ENCODE measurements at places on chromosomes 13 and 19.

- no peak for DNase-seq
Measured at GRCh38 chr13:33730619-33731018, 87.3 kb upstream of the RFC3 start.

DNA sequence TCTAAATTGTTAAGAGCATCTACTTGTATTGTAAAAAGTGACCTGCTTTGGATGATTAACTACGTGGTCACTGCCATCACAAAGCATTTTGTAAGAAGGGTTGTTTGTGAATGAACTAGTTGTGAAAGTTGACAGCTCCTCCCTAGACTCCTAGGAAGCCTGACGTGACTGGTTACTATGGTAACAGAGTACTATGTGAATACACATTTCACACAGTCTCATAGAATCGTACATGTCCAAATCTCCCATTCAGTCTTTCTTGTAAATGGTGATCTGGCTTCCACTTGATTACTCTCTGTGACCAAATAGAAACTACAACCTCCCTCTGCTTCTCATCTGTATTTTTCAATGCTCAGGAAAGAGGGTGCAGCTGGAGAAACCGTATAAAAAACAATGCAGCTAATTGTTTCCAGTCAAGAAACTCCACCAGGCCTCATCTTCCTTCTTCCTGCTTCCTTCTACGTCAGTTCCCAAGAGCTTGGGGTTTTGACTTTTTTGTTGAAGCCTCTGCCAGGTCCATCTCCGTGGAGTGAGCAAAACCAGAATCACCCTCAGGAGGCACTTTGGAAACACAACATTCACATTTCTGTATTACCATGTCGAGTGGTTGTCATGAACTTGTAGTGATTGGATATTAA lies 83.4 kb downstream of the GPC6 start:
- DNase-seq, result peak; percentile 66

DNA sequence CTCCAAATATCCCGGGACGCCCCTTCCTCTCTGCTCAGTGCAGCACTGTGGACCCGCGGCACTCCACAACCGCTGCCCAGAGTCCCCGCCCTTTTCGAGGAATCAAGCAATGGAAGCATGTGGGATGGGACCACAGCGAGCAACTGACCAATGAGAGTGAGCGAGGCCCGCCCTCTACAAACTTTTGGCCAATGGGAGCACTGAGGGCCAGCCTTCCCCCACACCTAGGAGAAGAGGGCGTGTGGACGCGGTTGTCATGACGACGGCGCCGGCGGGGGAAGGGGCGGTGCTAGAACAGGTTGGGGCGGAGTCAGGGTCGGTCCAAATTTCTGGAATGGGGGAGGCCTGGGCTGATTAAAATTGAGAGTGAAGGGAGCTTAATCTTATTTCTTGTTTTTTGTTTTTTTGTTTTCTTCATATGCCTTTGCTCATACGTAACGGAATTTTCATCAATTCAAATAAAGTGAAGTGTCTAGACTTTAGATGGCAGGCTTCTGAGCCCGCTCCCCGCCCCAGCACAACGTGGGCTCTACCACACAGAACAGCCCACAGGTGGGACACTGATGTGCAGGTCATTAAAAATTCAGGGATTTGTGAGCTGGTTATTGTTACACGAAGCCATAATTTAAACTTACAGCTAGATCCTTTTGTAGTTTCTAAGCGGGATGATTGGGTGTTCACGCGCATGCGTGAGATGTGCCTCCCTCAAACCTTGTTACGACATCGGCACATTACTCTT lies at the start of gene DNAAF3:
DNAAF3 (minus strand) TSS at position 84 of the 739 bp plus-strand sequence. CDS start 200 bp downstream, outside the sequence.
- peak; percentile 96 for DNase-seq

DNA sequence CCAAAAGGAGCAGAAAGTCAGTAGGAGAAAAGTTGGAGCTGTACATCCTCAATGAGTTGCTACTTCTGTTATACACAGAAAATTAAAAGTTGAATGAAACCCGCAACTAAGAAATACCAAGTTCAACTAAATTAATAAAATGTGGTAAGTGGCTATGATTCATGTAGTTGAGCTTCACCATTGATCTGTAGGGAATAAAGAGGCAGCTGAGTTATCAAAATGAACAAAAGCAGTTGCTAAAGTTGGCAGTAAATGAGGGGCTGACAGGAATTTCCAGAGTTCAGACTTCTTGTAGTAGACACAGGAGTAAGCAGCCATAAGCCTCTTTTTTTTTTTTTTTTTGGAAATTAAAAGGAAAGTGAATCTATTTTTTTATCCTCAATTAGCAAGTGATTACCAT lies 234.6 kb downstream of the POSTN start:
- DNase-seq, result no peak

DNA sequence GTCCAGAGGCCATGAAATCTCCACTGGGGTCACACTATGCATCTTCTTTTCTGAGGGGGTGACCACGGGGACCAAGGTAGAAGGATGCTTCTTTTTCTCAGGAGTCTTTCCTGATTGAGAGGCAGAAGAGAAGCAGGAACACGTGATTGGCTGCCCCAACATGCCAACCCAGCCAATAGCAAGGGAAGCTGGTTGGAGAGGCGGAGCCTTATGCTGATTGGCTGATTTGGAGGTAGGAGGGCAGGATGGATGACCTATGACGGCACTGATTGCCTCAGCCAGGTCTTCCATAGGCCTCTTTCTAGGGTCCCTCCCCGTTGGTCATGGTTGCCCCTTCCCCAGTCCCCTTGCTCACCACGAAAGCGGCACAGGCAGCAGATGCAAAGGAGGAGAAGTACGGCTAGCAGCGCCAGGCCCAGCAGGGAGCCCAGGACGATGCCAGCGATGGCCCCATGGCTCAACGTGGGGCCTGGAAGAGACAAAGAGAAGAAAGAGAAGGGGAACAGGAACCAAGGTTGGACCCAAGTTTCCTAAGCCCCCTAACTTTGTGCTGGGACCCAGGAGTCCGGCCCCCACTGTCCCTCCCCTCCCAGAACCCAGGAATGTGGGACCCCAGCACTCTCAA lies 8.0 kb downstream of the VSIG10L start:
- DNase-seq, result no peak

DNA sequence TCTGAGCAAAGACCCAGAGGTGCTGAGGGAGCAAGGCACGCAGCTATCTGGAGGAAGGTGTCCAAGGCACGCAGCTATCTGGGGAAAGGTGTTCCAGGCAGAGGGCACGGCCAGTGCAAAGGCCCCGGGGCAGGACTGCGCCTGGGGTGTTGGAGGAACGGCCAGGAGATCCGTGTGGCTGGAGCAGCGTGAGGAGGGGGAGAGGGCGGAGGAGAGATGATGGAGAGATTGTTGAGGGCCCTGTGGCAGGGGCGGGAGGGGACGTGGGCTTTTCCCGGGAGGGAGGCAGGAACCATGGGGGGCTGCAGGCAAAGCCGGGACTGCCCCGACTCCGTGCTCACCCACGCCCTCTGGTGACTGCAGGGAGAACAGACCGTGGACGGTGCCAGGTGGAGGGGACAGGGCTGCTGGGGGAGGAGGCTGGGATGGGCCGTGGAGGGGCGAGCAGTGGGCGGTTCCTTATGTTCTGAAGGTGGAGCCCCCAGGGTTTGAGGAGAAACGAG lies 13.3 kb upstream of the MISP start:
- peak; percentile 49 for DNase-seq

GRCh38 chr19:19637523-19638251 lies 5.8 kb downstream of the GMIP start:
- no peak for DNase-seq

DNA sequence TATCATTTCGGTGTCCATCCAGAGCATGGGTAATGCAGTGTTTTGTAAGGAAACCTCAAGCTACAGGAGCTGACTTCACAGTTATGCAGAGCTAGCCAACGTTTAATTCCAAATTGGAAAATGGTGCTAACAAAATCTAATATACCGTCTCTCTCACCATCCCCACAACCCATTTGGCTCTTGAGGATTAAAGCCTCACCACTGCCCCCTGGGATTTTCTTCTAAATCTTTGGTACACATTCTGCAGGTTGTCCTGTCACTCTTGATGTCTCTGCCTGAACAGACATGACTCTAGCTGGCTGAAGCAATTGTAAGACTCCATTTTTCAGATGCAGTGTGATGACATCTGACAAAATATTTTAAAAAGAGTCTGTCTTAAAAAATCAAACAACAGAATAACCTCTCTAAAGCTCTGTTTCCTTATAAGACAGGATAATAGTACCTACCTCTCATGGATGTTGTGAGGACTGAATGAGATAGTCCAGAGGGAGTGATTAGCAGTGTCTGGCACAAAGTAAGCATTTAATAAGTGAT lies 451.8 kb downstream of the SUCLA2 start:
- peak; percentile 10 for DNase-seq

GRCh38 chr19:33552191-33552927 lies 30.8 kb upstream of the PEPD start:
- DNase-seq, result no peak

GRCh38 chr19:35993923-35994598 lies 927 bp upstream of the SDHAF1 start:
- DNase-seq, result peak; percentile 24

DNA sequence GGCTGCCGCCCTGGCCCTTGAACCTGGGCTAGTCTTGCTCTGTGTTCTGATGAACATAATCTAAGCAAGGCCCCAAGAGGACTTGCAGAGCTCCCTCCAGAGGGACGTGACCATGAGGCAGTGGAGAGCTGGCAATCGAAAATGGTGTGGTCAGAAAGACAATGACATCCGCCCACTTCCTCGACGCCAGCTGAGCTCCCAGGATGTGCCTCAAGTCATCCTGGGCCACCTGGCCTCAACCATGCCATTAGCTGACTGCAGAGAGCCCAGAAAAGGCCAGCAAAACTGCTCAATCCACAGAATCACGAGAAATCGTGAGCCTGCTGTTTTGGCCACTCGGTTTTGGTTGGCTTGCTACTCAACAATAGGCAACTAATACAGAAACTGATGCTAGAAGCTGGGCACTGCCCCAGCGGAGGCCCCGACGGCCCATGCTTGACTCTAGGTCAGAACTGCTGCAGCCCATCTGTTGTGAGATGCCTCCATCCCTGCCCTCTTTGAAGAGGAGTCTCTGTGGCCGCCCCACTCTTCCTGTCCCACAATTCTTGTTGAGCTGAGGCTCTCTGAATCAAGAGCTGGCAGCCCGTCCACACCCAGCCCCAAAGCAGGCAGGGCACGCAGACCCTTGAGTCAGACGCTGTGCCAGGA lies 53.3 kb downstream of the STK24 start:
- no peak for DNase-seq

GRCh38 chr13:112703449-112704284 lies 13.8 kb downstream of the ATP11A start:
- no peak for DNase-seq
